ENCODE measurements at places on chromosomes 11 and 22. TPM values are rescaled to one million over a fixed set of nuclear protein-coding genes. Genes with fewer than 3 reads are reported as not detected.

- no peak for DNase-seq
Observed at GRCh38 chr11:14315130-14315529, 43.9 kb downstream of the RRAS2 start.

GRCh38 chr22:41022470-41023298 lies 69.7 kb upstream of the EP300 start:
- peak; percentile 87 for DNase-seq

SAA4 gene
- not detected for total RNA-seq

GRCh38 chr22:25883482-25884033 lies 141.6 kb downstream of the MYO18B start:
- no peak for DNase-seq

DNA sequence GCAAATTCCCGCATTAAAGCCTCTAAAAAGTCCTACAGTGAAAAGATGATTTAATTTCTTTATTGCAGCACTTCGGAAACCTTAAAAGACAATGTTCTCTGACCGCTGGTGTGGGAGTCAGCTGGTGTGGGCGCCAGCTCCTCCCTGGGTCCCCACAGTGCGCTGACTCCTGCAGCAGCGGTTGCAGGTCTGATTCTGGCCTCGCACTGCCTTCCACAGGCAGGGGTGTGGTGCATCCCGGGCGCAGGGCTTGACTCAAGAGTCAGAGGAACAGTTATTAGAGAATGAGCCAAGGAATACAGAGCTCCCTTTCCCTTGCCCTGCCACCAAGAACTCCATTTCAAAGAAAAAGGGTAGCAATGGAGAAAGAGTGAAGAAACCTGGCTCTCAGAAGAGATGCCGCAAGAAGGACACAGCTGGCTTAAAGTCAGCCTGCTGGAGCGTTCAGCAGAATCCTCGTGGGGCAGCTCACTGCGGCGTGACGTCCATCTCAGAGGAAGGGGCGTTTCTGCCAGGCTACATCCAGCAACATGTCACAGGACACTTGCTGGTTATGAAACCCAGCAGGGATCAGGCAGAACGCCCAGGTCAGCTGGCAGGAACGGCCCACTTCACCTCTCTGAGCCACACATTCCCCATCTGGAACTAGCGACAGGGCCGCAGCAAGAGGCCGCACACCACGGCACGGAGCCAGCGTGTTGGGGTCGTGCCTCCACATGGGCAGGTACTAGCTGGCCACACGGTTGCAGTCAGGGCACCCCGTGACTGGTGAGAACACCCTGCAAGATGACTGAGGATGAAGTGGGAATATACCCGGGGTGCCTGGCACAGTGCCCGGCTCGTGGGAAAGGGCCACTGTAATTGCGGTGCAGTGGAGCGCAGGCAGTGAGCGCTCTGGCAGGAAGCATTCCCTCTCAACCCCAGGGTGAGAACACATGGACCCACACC lies 18.1 kb upstream of the EFCAB6 start:
- DNase-seq = no peak

DNA sequence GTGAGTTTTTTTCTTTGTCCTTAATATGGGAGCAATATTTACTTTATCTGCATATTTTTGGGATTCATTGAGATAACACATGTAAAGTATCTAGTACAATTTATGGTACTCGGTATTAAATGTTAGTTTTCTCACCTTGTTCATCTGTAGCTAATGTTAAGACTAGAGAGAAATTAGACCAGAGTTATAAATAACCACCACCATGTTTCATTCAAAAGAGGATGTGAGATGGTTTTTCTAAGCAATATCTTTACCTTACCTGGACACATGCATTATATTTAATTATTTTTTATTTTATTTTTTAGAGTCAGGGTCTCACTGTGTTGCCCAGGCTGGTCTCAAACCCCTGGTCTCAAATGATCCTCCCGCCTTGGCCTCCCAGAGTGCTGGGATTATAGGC lies 18.4 kb downstream of the ARHGAP42 start:
- DNase-seq = no peak

GRCh38 chr11:119567688-119568582 lies 145.0 kb upstream of the THY1 start:
- DNase-seq = no peak

DNA sequence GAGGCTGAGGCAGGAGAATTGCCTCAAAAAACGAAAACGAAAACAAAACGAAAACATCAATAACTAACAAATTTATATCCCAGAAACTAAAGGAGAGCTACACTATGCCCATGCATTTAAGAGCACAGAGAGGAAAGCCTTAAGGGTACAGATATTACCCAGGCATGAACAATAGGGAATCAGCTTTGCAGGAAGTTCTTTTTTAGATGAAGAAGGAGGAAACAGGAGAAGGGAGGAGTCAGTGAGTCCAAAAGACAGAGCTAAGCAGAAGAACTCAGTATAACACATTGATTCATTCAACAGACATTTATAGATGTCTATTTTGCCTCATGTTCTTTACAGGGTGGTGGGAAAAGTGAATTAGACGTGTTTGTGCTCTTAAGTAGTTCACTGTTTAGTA lies 8.3 kb downstream of the MRPL17 start:
- DNase-seq = no peak

OR4D5 gene
- total RNA-seq = not detected

- DNase-seq = no peak
Observed at GRCh38 chr22:30457981-30458380, 13.8 kb downstream of the SEC14L3 start.

DNA sequence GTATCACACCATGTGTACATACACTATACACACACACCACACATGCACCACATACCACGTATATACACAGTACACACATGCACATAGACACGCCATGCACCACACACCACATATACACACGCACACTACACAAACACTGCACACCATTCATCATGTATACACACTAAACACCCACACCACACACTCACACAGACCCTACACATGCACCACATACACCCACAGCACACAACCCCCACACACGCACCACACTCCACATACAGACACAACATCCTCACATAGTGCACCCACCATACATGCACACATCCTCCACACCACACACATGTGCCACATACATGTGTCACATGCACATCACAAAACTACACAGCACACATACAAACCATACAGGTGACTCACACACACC lies 397.1 kb downstream of the TBC1D22A start:
- DNase-seq = no peak

GRCh38 chr11:34174412-34175041 lies 69.1 kb downstream of the NAT10 start:
- DNase-seq = peak; percentile 69

GRCh38 chr11:33001281-33001680 lies 14.4 kb upstream of the DEPDC7 start:
- DNase-seq = no peak

P2RY6 gene
- total RNA-seq = not detected

DNA sequence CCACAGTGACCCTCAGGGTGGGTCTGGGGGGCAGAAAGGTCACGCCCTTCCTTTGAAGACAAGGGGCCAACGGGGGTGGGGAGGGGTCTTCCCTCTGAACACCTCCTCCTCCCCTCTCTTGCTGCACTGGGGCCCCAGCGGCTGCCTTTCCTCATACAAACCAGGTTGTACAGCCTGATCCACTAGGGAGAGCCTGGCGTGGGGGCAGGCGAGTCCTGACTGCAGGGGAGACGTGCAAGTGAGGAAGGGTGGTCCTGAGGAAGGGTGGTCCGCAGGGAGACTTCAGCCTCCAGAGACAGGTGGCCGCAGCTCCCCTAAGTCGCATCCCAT lies 43.6 kb upstream of the LINC01488 start:
- no peak for DNase-seq

DNA sequence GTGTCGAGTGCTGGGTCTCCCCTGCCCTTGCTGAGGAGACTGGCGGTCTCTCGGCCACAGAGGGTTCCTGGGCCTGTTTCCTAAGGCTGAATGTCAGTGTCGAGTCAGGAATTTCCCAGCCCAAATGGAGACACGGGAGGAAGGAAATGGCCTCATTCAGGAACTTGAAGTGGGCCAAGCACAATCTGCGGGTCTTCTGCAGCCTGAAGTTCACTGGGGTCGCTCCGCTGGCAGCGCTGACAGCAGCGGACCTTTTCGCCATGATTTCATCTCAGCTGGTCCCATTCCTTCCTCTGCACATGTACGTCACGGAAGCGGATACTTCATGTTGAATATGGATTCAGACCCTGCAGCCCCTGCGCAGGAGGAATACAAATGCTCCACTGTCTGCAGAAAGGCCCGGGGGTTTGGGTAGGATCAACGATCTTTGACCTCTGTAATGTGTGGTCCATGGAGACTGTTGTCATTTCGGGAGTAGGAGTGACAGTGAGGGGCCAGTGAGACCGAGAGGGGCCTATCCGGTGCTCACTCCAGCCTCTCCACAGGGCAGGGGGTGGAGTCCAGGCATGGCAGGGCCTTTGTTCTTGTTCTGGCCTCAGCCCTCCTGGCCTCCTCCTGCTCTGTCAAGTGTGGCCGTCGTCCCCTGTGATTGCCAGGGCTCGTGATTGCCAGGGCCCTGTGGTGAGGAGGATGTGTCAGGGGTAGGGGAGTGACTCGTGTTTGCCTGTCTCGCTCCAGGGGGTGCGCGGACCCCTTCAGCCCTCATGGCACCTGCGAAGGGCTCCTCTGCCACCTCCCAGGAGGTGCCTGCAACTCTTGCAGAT lies 402.3 kb downstream of the TBC1D22A start:
- peak; percentile 39 for DNase-seq

VPREB1 gene
- not detected for total RNA-seq

MMP12 gene
- total RNA-seq = not detected

- no peak for DNase-seq
Observed at GRCh38 chr11:25377466-25377865, 880.6 kb downstream of the LUZP2 start.

GNG3 gene
- total RNA-seq = not detected

ROBO3 gene
- 24.4 TPM for total RNA-seq

DNA sequence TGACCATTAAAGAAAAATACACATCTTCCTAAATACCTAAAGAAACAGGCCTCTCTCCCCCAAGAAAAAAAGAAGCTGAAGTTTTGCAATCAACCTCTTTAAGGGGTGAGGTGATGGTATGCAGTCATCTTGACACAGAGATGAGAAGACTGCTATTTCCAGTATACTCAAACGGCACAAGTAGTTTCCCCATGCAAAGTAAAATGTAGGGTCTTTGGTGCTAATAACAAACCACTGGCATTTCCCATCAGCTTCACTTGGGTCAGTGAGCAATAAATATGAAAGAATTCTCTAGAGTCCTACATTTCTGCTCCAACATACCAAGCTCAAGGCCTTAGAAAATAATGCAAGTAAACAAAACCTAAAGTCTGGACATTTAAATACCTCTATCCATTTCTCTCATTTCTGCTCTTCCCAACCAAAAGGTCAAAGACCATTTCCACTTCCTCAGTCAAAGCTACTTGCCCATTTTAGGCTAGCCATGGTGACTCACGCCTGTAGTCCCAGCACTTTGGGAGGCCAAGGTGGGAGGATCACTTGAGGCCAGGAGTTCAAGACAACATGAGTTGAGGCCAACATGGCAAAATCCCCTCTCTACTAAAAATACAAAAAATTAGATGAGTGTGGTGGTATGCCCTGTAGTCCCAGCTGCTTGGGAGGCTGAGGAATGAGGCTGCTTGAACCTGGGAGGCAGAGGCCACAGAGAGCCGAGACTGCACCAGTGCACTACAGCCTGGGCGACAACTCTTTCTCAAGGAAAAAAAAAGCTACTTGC lies 39.5 kb upstream of the CHRNA10 start:
- DNase-seq = no peak

APOL4 gene
- total RNA-seq = 0.18 TPM

FOXRED1 gene
- 57.7 TPM for total RNA-seq

P2RX6 gene
- total RNA-seq = 0.34 TPM

GRCh38 chr11:112694813-112695212 lies 266.4 kb upstream of the NCAM1 start:
- no peak for DNase-seq

DNA sequence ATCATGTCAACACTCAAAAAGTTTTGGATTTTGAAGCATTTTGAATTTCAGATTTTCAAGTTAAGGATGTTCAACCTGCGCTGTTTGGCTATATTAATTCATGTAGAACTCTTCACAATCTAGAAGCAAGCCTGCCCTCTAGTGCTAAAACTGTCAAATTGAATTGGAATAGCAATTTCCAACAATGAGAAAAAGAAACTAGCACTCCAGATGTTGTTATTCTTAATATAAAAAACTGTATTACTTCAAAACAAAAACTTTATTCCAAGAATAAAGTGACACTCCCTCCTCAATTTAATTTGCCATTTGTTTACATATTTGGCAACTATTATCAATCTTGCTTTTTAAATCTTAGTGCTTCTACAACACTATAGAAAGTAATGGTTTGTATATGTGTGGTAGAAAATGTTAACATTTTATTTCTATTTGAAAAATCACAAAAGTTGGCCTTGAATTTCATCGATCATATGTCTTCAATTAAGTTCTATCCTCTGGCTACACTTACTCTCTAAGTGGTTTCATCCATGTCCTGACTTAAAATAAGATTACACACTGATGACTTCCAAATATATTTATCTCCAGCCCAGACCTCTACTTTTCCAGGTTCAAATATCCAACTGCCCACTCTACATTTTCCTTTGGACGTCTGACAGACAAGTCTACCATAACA lies 36.6 kb downstream of the DCUN1D5 start:
- DNase-seq = no peak

DNA sequence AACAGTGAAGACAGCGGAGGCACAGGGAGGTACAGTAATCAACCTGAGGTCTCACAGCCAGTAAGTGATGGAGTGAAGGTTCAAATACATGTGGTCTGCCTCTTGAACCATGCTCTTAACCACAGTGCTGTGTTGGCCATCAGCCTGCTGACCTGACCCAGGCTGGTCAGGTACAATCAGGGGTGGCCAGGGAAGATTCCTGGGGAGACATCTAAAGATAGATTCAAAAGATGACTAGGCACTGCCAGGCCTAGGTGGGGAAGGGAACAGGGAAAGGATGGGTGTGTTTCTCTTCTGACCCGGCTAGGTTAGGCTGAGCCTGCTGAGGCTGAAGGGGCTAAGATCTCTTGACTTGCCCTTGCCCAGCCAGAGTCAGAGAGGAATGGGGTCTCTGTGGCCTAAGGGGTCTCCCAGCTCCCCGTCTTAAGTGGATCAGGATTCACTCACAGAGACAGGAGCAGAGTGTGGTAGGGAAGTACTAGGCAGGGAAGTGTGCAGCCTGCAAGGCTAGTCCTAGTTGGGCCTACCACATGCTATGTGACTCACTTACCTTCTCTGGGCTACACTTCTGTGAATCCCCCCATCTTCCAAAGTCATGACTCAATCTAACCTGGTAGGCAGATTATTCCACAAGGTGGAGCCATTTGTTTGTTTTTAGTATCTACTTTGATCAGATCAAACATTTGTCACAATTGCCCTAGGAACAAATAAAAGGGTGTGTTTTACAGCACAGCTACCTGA lies 10.4 kb upstream of the SREBF2 start:
- DNase-seq = peak; percentile 64
